H1 (cell line): ENCODE measurements at places on chromosomes 3 and 15.

DNA sequence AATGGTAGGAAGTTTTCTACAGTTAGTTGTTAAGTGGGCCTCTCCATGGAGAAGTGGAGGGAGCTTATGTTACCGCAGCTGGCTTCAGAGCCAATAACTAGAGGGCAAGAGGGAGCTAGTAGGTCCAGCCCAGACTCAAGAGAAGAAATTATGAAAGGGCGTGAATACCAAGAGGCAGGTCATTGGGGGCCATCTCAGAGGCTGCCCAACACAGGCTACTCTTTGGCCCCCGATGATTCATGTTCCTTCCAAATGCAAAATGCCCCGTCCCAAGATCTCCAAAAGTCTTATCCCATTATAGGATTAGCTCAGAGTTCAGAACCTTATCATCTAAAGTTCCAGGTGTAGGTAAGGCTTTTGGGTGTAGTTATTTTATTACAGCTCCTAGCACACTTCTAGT, 94.5 kb downstream of the FNDC3B start:
- DNase-seq = no peak

DNA sequence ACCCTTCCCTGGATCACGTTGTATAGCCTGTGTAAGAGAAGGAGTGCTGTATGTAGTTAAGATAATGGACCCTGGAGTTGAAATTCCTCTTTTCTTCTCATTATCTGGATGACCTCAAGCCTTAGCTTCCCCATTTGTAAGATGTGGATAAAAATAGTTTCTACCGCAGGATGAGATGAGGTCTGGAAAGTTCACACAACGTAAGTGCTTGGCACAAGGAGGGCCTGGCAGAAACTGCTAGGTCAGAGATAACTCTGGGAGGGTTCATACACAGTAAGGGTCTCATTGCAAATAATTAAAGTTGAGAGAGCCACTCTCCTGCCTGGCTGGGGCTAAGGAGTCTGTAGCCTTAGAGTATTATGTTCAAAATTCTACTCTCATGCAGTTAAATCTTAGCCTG, 214.4 kb downstream of the LRTM1 start:
- no peak for DNase-seq

DNA sequence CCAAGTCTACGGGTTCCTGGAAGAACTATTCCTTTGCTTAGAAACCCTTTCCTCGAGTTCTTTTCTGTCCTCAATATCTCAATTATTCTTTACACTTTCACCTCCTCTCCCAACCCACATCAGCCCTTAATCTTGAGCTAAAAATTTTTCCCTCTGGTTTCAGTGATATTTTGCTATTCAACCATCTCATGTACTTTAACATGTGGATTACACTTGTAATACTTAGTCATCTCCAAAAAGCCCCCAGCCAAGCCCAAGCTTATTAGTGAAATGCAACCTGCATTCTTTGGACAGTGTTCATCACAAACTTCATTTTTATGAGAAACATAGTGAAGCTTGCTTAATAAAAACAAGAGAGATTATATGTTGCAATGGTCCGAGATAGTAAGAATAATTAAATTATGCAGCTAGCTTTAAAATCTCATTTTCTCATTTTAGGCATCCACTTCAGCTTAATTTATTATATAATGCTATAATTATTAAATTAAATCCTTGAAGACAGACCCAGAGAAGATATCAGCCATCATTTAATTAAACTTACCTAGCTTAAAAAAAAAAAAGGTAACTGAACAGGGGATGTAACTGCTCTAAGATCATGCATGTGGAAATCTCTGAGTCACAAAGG, 534.5 kb upstream of the TBL1XR1 start:
- no peak for DNase-seq

- no peak for DNase-seq
These were observed 289.1 kb upstream of the CRBN start for GRCh38 chr3:3468596-3468995.

- DNase-seq = no peak
These were observed 283.0 kb downstream of the PTPRG start for GRCh38 chr3:61844346-61844745.

DNA sequence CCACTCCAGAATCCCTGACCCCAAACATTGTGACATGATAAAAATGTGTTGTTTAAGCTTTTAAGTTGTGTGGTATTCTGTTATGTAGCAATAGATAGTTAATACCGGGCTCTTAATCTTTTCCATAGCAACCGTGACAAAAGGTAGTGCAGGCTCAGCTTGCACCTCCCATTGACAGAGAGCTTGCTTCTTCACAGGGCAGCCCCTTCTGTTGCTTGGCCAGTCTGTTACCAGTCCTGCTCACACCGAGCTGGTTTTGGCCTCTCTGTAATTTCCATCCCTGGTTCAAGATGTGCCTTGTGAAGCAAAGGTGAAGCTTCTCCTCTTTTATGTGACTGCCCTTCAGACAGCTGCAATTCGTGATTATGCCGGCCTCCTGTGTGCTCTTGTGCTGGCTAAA, 86.9 kb downstream of the CRYGS start:
- DNase-seq = no peak

DNA sequence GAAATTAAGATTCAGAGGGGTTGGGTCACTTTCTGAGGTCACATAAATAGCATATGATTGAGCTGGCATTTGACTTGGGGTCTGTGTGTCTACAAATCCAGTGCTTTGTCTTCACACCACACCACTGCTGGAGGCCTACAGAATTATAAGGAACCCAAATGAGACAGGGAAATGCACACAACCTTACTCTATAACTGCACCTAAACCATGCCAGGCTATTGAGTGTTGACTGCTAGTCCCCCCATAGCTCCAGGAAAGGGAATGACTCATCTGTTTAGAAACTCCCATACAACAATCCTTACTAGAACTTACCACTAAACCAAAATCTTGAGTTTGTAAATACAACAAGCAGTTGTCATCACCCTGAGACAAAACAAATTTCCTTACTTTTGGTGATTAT, 16.9 kb upstream of the TSC22D2 start:
- DNase-seq = no peak

GRCh38 chr3:66496746-66497145, 4.1 kb downstream of the LRIG1 start:
- no peak for DNase-seq

DNA sequence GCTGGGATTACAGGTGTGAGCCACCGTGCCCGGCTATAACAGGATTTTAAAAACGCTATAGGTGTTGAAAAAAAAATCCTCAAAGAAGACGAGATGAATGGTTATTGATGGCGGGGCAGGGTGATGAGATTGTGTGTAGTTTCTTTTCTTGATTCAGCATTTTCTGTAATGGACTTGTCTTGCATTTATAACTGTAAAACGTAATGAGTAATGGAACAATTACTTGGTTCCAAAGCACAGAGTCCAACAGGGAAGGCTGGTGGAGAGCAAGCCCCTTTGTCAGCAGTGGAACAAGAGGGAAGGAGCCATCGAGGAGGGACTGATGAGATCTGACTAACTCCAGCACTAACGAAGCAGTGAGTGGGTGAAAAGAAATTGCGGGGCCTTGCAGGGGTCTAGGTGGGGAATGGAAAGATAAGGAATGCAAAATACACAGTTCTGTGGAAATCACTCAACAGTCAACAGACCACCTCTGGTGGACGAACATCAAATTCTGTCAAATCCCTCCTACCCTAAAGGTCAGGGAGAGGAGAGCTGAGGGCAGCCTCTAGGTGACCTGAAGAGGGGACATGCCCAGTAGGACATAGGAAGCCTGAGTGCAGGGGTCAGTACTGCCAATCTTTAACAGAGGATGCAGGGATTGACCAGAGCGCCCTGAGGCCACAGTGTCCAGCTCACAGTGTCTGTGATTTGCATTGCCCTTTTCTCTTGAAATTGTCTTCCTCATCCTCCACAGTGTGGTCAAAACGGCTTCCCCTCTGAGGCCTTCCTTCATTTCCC, 23.1 kb upstream of the CDCP1 start:
- DNase-seq = no peak

DNA sequence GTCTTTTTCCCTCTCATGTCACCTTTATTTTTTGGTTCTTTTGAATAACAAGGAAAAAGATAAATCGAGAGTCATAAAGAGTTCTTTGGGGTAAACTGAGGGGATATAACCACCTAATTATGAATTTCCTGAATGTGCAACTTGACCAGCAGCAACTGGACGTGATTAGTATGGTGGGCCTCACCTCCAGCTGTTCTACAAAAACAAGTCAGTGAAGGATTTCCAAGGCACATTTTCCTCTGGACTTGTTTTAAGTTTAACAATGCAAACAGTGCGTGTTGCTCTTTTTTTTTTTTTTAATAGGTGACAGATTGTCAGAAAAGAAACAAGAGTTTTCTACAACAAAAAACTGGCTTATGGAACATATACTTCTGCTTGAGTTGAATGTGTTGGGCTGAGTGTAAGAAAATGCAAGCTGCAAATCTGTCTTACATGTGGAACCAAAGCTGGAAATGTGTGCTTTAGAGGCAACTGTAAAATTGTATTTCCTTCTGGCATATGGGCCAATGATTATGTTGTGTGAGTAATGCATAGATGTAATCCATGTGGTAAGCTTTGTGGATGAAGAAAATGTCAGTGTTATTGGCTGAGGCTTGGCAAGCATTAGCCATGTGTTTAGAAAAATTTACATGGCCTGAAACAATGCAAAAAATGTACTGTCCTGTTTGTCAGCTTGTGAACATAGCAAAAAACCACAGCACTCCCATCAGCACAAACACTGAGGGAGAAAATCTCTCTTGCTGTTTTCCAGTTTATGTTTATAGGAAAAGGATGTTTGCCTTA, 44.5 kb upstream of the FNDC3B start:
- DNase-seq = no peak

DNA sequence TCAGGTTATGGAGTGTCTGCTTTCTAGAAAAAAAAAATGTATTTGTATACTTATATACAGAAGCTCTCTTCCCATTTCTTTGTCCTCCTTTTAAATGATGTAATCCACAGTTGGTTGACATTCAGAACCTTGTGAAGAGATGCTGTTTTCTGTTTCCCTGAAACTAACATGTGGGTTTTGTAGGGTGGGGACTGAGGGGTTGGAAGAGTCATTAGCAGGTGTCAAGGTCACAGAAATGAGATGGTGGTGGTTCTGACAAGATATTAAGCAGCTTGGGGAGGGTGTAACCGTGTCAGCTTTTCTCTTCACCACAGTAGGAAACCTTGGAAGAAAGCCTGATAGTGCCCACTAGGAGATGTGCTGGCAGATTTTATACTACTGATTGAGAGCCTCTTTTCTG, 2.4 kb downstream of the RASA2 start:
- no peak for DNase-seq

GRCh38 chr3:111252779-111253178, 181.2 kb downstream of the NECTIN3 start:
- no peak for DNase-seq

DNA sequence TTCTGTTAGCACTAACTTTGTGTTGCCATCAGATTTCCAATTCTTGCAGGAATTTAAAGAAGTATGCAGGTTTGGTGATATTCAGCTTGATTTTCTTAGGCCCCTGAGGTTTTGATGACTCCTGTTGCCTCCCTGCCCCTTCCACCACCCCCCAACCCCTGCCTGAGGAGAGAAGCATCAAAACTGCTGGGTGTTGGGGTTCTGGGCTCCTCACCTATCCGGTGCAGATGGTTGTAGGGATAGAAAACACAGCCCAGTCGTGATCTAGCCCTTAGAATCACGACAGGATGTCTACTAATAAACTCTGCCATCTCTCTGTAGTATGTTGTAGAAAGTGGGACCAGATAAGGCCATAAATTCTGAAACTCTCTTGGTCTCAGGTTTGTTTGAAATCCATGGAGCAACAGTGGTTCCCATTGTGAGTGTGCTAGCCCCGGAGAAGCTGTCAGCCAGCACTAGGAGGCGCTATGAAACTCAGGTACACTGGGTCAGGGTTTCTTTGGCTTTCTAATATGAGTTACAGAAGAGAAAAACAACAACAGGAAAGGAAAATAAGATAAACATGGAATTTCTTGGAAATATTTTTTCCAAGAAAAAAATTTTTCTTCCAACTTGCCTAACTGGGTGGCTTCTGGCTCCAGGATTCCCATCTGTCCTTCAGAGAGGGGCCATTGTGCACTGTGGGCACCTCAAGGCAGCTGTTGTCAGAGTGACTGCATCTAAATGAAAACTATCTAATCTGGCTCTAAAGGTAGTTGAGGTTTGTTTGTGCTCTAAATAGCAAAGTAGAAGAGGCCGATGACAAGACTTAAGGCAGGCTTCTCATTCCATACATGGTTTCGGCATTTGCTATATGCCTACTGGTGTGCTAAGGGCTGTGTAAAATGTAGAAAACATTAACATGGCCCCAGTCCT, 8.7 kb downstream of the SRP14 start:
- no peak for DNase-seq

DNA sequence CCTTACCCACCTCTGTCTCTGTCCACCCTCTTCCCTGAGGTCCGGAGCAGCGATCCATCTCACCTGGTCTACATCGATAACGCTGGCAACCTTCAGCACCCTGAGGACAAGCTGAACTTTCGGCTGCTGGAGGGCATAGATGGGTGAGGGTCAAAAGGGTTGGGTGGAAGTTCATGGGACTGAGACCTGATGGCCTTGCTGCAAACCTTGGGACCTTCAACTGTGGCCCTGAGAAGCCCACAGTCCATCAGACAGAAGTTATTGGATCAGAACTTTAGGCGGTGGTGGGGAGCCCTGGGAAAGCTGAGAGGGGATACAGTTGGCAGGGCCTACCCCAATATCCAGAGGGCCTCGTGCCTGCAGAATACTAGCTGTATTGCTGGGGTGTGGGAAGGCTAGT, 50.5 kb downstream of the POMGNT2 start:
- no peak for DNase-seq

- no peak for DNase-seq
These were observed 8.8 kb upstream of the SLC15A2 start for GRCh38 chr3:121885386-121885785.

- no peak for DNase-seq
These were observed 31.3 kb downstream of the HACD2 start for GRCh38 chr3:123553536-123553935.

DNA sequence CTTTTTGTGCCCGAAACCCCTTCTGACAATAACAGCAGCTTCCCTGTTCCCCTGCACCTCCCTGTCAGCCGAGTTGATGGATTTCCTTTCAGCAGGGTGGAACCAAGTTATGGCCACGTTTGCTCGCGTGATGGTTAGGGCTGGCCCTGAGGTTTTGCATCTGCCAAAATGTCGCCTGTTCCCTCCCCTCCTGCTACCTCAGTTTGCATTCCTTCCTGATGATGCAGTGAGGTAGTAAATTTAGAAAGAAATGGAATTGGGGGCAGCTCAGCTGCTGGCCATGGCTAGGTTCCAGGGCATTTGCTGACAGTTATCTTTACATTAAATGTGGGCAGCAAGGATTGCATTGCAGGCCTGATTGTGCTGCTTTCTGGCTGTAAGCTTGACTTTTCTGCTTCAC, 13.2 kb downstream of the LIMD1 start:
- no peak for DNase-seq
